ELR (cell line): ENCODE measurements at places on chromosomes 7 and 10.

GRCh38 chr7:111268941-111269340, 178.0 kb downstream of the LRRN3 start:
- DNase-seq = no peak

- DNase-seq = no peak
These were observed 27.7 kb downstream of the FZD1 start for GRCh38 chr7:91291902-91292301.

DNA sequence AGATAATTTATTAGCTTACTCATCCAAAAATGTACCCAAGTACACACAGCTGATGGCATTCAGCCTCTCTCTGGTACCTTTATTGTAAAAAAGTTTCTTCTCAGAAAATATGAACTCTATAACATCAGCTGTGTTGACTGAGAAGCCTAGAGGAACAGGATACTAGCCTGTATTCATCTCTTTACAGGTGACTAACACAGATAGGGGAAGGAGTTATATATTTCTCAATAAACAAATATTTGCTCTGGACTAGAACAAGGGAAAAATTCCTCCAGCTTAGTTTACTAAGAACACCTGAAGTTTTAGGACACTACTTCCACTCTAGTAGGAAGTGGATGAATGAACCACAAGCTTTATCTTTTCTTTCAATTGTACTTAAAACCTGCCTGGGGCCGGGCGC, 67.8 kb downstream of the ZNF248 start:
- no peak for DNase-seq

GRCh38 chr7:56087445-56087844, 5.3 kb downstream of the PHKG1 start:
- no peak for DNase-seq

GRCh38 chr7:124810605-124811004, 45.0 kb upstream of the GPR37 start:
- DNase-seq = no peak

GRCh38 chr7:74573512-74573911, 84.0 kb upstream of the GTF2I start:
- DNase-seq = no peak

- no peak for DNase-seq
These were observed 18.9 kb downstream of the LMOD2 start for GRCh38 chr7:123674399-123675180.

DNA sequence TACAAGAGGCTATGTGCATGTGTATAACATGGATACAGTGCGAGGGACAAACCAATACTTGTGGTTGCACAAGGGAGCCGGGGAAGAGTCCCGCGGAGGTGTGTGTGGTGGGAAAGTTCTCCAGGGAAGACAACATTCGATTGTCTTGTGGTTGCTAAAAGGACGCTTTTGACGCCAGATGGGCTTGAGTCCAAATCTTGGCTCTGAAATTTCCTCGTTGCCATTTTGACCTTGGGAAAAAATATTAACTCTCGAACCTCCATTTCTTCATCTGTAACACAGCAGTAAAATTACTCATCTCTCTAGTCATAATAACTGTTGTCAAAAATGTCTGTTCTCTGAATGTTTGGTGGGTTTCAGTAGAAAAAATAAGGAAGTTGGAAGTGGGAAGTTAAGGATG, 16.5 kb downstream of the PLXDC2 start:
- DNase-seq = no peak

DNA sequence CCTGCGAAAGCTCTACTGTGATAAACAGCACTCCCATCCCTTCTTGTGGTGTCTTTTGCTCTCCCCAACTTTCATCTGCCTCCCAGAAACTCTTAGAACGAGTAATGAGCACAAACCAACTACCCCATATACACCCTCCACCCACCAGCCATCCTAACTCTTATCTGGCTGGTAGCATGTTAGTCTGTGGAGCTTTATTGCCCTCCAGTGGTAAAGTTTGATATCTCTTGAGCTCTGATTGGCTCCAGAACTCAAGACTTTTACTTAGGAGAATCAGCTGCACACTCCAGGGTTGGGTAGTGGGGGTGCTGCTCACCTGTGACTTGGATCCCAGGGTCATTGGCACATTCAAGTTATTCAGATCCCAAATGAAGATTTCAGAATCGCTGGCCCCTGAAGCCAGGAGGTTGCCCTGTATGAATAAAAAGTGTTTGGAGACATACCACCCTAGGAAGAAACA, 10.9 kb downstream of the SEC31B start:
- DNase-seq = peak; percentile 72

- no peak for DNase-seq
These were observed 1.2 kb upstream of the TRRAP start for GRCh38 chr7:98877146-98877545.
